BJ (cell line): ENCODE measurements at places on chromosomes 3 and 15.

DNA sequence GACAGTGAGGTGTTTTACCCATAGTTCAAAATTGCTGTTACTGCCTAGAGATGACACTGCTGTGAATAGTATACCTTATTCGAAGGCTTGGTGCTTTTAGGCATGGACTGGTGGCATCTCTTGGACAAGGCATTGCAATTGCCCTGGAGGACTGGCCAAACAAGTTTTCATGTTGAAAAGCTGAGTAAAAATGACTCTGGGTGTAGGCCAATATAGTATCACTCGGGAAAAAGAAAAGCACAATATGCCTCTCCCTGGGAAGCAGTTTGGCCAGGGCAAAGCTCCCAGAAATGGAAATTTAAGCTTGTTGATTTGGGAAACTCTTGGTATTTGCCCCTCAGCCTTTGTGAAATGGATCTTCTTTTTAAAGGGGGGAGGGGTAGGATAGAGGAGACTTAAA is 54.8 kb downstream of the ZNF609 start:
- no peak for DNase-seq

GRCh38 chr15:49988766-49989165 is 130.3 kb downstream of the ATP8B4 start:
- DNase-seq = no peak

DNA sequence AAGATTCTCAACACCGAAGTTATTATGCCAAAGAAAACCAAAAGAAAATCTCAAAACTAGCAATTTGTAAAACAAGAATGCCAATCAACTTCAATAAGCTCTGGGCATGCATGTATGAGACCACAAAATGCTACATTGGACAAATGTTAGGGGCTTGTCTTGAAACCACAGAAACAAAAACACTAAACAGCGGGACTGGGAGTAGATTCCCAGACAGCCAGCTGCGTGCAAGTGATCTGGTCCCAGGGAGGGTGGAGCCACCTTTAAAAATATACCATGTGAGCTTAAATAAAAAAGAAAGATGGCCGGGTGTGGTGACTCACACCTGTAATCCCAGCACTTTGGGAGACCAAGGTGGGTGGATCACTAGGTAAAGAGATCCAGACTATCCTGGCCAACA is 163.6 kb upstream of the PRICKLE2 start:
- DNase-seq = no peak

- DNase-seq = no peak
These were observed 263.2 kb downstream of the CNTN3 start for GRCh38 chr3:74351213-74351612.

DNA sequence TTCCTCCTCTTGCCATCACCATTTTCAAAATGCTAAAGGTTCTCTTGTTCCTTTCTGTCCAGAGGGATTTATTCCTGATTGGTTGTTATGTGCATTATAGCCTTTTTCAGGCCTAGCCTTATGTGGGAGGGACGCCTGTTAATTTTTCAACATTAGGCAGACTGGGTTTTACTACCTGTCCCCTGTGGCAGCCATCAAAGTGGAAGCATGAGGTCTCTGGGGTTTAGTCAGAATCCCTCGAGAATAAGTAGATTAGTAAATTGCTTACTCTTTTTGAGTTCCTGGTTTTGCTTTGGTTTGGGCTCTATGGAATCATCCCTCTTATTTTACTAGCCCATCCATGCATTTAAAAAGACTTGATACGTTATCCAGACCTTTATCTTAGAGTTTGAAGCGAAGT is 32.4 kb downstream of the PAK2 start:
- DNase-seq = no peak

DNA sequence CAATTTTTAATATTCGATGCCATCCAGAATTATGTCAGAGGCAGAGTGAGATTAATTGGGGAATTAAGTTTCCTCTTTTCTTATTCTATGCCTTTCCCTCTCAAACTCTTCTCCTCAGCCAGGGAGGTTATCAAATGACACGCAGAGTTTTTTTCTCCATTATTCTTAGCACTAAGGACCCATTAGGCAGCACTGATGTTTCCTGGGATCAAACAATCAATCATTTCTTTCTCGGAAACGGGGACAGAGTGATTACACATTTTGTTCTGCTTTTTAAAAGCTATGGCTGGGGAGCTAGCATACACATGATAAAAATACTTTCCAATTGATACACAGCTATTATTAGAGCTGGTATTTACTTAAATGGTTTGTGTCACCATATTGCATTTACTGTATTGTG is 35.3 kb upstream of the PSMD6 start:
- no peak for DNase-seq

DNA sequence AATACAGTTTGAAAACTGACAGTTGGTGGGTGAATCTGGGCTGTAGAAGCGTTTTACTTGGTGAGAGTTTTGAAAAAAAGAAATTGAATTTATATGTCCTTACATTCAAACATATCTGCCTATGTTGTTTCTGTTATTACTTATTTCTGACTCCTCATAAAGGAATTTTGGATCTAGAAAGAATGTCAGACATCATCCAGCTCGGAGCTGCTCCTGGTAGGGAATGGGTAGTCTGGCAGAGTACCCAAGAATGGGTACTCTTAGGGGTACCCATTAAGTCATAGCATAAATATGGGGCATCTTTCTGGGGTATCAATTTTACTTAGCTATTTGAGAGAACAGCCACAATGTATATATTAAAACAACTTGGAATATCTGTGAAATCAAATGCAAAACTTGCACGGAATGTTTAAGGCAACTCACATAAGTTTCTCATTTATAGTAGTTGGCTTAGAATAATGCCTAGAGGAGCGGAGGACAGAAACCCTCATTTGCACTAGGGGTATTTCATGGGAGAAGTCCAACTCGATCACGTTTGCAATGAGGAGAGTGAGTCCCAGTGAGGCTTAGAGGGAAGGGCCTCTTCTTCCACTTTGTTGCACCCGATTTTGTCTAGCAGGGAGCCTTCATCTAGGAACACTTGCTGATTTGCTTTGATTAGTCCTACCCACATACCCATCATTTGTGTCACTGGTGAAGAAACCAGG is 2.4 kb upstream of the LARP6 start:
- no peak for DNase-seq

DNA sequence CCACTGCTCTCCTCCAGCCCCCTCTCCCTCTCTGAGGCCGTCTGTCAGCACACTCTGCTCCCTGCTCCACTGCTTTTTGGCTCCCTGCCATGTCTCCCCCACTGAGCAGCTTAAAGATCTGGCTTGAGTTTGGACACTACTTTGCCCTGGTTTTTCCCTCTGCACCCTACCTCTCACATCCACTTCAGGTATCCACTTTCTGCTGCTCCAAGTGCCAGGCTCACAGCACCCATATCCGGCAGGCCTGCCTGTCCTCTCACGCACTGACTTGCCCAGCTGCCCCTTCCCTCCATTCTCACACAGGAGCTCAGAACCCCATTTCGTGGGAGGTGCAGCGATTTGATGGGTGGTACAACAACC is 3.7 kb downstream of the DUOX1 start:
- DNase-seq = no peak

GRCh38 chr3:100002599-100003350 is 111.5 kb downstream of the FILIP1L start:
- peak; percentile 71 for DNase-seq

DNA sequence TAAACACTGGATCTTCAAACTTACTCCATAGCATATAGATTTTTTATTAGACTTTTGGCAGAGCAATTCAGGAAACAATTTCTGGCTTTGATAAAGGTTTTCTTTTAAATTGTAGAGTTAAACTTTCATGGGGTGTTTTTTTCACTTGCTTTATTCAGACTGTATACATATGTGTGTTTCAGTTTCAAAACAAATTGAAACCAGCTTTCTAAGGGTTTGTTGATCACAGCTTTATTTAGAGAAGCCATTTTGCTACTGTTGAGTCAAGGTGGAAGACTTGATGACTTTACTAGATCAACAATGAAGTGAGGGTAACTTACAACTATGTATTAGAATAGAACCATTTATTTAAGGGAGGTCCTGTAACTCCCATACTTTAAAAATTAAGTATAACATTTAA is 6.2 kb downstream of the UBE2E1 start:
- no peak for DNase-seq
